NCI-H2029 (cell line): ENCODE measurements at places on chromosomes 4 and X.

DNA sequence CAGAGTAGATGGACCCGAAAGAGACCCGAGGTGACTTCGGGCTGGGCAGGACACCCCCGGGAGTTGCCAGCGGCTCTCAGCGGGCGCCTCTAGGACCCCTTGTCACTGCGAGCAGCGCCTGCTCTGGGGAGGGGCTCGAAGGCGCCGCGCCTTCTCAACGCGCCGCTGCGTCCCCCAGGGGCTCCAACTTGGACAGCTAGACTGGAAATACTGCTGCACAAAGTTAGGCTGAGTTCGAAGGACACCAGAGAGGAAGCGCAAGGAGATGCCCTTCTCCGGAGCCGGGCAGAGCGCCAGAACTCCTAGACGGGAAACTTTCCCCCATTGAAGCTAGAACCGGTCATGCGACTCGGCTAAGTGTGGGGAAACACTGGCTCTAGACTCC is 493 bp upstream of the KCNIP4 start:
- DNase-seq, result no peak

DNA sequence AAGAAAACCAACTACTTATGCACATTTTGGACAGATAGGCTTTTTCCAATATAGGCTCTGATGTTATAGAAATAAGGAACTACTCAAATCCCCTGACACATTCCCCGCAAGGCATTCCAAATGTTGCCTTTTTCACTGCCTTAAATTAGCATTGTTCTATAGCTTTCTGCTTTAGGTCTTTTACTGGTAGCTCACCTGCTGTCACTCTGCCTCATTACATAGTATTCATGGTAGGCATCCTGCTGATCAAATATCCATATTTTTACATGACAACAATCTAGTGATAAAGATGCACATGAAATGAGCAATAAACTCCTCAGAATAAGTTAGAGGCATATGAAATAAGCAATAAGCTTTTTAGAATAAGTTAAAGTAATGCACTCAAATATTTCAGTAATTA is 542.7 kb downstream of the FAM133A start:
- no peak for DNase-seq

DNA sequence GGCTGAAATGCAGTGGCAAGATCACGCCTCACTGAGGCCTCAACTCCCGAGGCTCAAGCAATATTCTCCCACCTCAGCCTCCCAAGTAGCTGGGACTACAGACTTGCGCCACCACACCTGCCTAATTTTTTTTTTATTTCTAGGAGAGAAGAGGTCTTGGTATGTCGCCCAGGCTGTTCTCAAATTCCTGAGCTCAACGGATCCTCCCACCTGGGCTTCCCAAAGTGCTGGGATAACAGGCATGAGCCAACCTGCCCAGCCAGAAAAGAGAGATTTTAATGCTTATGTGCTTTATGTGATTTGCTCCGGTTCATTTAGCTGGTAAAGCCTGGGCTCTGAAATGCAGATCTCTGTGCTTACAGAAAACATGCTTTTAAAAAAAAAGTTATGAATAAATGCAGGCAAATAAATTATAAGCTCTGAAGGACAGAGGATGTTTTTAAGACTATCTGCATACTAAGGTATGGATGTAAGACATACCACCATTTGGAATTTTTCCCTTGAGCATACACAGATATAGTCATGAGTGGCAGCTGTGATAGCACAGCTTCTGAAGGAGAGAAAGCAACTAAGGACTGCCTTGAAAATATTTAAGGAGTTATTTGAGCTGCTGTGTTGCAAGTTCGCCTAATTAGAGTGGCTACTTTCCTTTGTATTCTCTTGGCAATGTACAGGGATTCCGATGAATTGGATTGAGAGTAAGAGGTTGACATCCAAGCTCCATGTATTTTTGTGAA is 13.8 kb downstream of the GUCY1B1 start:
- DNase-seq, result no peak

- no peak for DNase-seq
Observed at GRCh38 chrX:50436797-50437196, 33.8 kb downstream of the DGKK start.

GRCh38 chr4:55554453-55555030 is 7.8 kb upstream of the CLOCK start:
- DNase-seq, result no peak

GRCh38 chr4:151485541-151486131 is 76.7 kb downstream of the FHIP1A start:
- no peak for DNase-seq

DNA sequence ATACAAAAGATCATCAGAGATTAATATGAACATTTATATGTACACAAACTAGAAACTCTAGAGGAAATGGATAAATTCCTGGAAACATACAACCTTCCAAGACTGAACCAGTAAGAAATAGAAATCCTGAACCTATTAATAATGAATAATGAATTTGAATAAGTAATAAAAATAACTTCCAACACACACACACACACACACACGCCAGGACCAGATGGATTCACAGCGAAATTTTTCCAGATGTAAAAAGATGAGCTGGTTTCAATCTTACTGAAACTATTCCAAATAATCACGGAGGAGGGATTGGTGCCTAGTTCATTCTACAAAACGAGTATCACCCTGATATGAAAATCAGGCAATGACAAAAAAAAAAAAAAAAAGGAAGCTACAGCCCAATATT is 1095.0 kb downstream of the FAT4 start:
- no peak for DNase-seq

- no peak for DNase-seq
Observed at GRCh38 chr4:139060591-139060990, 45.0 kb downstream of the NOCT start.

DNA sequence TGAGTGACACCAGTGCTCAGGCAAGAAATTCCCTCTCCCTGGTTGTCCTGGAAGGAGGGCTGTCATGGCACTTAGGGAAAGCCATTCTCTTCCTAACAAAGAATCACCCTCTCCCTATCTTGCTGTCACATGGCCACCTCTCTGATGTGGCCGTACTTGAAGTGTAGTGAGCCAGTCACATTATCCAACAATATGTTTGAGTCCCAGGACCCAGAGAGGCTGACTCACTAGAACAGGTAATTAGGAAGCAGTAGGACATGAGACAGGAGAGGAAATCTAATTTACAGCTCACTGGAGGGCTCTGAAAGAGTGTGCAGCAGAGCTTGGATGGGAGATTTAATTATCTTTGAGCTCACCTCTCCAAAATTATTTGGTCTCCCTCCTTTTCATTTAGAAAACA is 299.1 kb downstream of the ARHGAP24 start:
- DNase-seq, result peak; percentile 20
